ENCODE measurements at places on chromosomes 1 and 21.
A peak's percentile ranks its signal among the peaks of the same experiment; 100 is the strongest.

GRCh38 chr1:223429313-223429731 is 36.1 kb downstream of the CCDC185 start:
- no peak for DNase-seq

DNA sequence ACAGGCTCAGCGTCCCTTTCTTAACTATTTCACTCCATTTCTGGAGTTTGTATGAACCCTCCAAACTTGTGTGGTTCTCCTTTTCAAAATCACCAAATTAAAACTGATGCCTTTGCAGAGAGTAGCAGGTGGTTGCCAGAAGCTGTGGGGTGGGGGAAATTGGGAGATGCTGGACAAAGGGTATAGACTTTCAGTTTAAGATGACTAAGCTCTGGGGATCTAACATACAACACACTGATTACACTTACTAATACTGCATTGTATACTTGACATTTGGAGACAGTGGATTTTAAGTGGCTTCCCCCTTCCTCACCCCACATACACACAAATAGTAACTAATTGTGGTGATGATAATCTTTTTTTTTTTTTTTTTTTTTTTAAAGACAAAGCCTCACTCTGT is 11.1 kb upstream of the SCYL3 start:
- no peak for DNase-seq

DNA sequence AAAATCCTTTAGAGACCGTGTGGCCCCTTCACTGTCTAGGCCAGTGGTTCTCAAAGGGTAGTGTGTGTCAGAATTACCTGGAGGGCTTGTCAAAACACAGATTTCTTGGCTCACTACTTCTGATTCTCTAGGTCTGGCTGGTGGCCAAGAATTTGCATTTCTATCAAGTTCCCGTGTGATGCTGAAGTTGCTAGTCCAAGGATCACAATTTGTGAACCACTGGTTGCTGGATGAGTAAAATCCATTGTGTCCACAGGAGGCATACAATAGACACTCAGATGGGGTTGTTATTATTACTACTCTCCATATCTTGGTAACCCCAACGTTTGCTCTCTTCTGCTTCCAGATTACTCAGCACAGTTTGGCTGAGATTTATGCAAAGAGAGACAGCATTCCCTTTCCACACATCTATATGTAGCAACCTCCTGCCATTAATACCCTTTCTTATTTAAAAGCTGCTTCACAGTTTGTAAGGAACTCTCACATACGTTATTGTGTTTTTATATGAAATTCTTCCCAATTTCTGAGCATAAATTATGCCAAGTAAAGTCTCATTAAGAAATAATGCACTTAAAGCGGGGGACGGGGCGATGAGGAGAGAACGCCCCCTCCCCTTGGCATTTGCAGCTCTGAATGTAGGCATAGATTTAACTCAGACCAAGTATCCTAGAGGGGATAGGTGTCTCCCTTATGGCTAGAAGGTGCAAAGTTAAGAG is 720 bp upstream of the TMCC2 start:
- DNase-seq, result peak; percentile 60

DNA sequence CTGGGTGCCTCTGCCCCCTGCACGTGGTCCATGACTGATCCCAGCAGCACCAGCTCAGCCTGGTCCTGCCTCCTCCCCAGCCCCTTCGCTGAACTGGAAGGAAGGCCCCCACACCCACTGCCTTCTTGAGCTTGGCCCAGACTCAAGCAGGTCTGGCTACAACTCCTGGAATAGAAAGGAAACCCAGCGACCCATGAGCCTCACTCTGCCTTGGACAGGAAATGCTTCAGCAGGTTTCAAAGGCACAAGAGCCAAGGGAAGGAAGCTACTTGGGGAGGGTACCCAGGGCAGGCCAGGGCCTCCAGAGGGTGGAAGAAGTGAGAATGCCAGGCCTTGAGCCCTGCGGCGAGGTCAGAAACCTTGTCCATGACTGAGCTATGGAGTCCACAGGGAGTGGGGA is 35.9 kb upstream of the RD3 start:
- DNase-seq, result no peak

GRCh38 chr1:115539061-115539460 is 102.7 kb upstream of the VANGL1 start:
- no peak for DNase-seq

GRCh38 chr1:229258757-229259060 is 12.2 kb upstream of the RAB4A start:
- peak; percentile 15 for DNase-seq

GRCh38 chr1:202624781-202625108 is 85.5 kb downstream of the SYT2 start:
- DNase-seq, result peak; percentile 7

DNA sequence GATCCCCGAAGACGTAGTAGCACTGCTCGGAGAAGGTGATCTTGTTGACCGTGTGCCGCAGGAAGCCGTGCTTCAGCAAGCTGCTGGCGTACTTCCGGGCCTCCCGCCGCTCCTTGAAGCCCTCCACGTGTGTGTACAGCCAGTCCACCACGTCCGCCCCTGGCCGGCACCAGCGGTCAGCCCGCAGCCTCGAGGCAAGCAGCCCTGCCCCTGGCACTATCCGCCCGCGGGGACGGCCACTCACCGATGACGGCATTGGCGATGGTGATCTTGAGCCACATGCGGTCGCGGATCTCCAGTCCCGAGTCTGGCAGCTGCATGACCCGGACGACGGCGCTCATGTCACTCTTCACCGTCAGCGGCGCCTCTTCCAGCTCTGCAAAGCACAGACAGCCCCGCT is 7.2 kb downstream of the TAS1R3 start:
- no peak for DNase-seq

- DNase-seq, result no peak
Measured at GRCh38 chr1:177793900-177794299, 176.0 kb downstream of the SEC16B start.

GRCh38 chr1:47564570-47564969 is 126.7 kb downstream of the FOXD2 start:
- DNase-seq, result no peak

- DNase-seq, result no peak
Measured at GRCh38 chr1:155077346-155077745, 1.3 kb upstream of the EFNA3 start.

DNA sequence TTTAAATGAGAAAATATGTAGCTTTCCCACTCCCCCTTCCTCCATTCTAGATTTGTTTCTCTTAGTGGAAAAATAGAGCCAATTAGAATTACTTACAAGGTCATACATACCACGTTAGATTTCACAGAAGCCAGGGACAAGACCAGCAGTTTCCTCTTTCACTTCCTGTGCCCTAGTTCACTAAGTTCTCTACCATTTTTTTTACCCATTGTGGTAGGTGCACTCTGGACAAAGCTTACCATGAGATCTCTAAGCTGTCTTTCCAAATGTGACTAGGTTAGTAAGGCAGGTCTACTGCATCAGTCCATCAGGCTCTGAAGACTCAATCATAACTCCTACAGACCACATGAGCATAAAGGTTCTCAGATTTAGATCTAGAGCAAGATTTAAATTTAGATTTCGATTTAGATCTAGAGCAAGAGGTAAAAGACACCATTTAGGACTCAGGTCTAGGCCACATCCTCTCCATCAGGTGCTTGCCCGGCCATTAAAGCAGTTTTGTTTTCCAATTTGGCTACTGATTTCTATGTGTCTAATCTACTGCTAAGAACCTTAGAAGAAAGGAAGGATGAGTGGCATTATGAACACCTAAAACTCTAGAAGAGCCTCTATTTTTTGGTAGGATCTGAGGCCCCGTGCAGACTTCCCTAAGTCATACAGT is 235.3 kb downstream of the FAF1 start:
- no peak for DNase-seq

- no peak for DNase-seq
Measured at GRCh38 chr1:245412306-245412705, 257.5 kb downstream of the KIF26B start.

DNA sequence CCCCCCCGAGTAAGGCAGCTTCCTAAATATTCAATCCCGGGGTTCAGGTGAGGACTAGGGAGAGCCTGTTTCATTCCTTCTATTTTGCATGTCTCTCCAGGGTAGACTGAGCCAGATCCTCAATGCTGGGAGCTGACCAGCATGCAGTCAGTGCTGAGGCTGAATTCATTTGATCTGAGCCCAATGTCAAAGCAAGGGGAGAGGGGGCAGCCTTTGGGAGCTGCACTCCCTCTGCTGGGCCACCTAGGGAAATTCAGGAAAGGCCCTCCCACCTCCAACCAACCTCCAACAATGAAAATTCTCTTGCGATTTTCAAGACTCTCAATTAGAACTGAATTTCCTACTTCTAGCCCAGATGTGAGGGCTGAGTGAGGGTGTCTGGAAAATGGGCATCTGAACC is 371.2 kb downstream of the NPHP4 start:
- no peak for DNase-seq

- DNase-seq, result no peak
Measured at GRCh38 chr1:114690148-114690547, 5.2 kb downstream of the AMPD1 start.

DNA sequence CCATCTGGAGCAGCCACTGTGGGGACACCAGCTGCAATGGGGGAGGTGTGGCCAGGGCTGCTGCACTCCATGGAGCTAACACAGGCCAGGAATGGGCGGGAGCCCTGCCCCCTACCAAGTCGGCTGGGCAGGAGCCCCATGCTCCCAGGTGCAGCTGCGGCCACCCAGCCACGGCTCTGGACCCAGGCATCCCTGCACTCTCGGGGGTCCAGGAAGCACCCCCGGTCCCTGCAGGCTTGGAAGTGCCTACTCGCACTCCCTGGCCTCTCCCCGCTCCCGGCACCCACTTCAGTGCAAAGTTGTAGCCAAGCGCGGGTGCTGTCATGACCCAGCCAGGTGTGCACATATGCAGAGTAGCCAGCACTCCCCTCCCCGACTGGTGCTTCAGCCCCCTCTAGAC is 91.8 kb downstream of the HLCS start:
- no peak for DNase-seq

DNA sequence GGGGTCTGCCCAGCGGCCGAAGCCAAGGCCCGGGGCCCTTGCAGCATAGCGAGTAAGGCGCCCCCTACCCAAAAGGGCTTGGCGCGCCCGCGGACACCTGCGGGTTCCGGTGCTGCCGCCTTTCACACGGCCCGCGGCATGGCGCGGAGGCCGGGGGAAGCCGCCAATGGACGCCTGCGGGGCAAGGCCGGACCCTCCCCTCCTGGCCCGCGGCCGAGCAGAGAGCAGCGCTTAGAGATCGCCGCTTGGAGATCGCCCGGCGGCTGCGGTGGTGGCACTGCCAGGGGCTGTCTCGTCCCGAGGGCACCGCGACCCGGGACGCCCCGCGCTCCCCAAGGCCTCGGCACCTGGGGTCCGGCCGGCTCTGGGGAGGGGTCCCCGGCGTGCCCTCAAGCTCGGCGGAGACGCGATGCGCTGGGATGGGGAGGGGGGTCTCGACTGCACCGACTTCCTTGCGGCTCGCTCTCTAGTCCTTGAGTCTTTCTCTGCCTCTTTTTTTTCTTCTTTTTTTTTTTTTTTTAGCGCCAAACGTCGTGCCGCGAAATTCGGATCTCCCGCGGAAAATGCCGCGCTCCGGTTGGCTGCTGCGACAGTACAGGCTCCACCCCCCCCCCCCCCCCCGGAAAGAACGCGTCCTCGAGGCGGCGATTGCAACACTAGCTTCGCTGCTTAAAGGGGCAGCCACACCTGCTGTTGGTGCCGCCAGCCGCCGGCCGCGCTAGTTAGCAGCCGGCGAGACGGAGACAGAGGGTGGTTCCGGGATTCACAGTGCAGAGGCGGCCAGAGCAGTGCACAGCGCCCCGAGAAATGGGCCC is at the start of gene E2F2:
TSS of gene E2F2 (minus strand) at position 487 of the 815 bp plus-strand sequence. CDS start at position 47, 440 bp downstream.
- peak; percentile 87 for DNase-seq

GRCh38 chr1:195979646-195980045 is 628.6 kb downstream of the KCNT2 start:
- DNase-seq, result peak; percentile 4

GRCh38 chr1:53878492-53879105 is 11.0 kb downstream of the YIPF1 start:
- DNase-seq, result peak; percentile 53

GRCh38 chr1:6998267-6998666 is 213.0 kb downstream of the CAMTA1 start:
- no peak for DNase-seq

DNA sequence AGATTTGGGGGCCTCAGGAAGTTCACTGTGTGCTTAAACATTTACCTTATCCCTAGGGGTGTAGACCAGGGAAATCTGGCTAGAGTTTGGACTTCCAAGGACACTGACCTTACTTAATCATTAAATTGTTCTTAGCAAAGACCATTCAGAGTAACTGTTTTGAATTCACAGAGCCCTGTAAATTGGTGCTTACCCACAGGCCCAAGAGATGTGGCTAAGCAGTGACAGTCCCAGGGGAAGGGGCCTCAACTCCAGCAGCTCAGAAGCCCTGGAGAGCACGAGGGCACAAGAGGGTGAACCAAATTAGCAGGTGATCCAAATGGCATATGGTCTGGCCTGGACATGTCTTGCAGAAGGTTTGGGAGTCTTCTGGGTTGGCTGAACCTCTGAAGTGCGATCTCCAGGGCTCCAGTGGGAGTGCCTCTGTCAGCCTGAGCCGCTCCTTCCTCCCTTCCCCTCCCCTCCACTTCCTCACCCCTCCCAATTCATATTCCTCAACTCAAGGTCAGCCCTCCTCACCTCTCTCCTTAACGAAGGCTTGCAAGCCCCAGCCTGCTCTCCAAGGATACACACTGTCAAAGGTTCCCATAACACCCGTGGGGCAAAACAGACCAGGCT is 4.3 kb downstream of the PAQR7 start:
- DNase-seq, result no peak

DNA sequence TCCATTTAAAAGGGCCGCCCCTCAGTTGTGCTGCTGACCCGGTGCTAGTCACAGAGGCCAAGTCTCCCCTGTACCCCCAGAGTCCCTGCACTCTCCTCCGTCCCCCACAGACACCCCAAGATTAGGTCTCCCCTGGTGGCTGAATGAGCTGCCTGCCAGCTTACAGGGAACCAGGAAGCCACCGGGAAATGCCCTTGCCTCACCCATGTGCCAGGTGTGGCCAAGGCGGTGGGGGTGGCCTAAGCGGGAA is 32.7 kb downstream of the HSPG2 start:
- no peak for DNase-seq

DNA sequence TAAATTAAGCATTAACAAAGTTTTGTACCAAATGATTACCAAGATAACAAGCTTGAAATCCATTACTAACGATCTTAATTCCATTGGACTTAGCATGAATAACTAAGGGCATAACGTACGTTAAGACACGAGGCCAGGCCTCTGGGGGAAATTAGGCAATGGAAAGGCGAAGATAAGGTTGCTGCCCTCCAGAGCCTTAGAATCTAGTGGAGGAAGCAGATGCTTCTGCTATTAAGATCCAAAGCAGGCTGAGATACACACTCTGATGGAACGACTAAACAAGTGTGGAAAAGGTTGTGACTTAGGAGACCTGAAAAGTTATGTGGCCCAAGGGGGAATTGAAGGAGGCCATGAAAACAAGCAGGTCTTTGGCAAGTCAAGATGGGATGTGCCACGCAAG is 6.0 kb downstream of the AKNAD1 start:
- no peak for DNase-seq

GRCh38 chr1:204362984-204363334 is 3.2 kb upstream of the PLEKHA6 start:
- DNase-seq, result no peak

DNA sequence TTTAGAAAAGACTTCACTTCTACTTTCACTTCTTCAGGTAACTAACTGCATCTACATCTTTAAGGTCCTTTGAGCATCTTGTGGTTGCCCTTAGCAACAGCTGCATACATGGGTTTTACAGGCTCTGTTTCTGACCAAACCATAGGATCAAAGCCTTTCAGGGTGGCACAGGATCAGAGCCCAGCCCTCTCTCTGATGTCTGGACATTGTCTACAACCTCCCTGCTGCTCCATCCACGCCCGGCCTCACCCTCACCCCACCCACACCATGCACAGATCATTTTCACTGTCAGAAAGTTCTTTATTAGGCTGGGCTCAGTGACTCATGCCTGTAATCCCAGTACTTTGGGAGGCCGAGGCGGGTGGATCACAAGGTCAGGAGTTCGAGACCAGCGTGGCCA is 5.2 kb downstream of the NCF2 start:
- no peak for DNase-seq
